ENCODE measurements at places on chromosomes 11 and 22.

- peak; percentile 29 for DNase-seq
Measured at GRCh38 chr11:288478-289397, at the start of gene PGGHG. TSS of gene PGGHG (plus strand) at chr11:289126. CDS start at chr11:289817, 691 bp downstream.

GRCh38 chr22:29004647-29005371 lies 56.8 kb downstream of the C22orf31 start:
- DNase-seq = peak; percentile 90

GRCh38 chr11:69305885-69306540 lies 12.1 kb downstream of the MYEOV start:
- no peak for DNase-seq

DNA sequence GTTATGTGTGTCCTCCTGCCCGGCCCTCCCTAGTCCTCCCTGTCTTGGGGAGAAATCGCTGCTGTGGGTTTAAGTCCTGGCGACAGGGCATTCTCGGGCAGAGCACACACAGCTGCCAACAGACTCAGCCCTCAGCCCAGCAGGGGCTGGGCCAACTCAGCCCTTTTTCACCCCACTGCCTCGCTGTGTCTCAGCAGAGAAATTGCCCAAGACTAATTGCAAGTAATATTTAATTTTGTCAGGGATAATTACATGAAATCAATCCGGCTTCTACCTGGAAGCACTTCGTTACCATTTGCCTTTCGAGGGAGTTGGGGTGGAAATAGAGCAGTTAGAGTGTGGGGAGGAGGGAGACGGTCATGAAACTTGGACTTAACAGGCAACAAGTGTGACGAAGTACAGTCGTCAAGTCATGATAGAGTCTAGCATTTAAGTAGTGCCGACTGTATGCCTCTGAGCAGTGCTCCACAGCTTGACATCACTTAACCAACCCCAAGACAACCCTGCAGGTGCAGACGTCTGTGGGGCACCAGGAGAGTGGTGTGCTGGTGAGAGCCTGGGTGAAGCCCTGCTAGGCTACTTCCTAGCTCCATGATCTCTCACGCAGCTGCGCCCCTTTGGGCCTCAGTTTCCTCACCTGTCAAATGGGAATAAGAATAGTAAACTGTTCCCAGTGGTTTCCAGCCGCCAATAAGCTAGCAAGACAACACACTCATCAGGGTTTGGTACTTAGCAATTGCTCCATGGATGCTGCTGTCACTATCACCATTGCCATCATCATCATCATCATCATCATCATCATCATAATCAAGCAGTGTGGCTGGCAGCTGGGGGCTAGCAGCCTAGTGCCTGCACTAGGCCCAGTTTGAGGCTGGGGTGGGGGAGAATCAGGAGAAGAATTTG lies 29.2 kb downstream of the MN1 start:
- peak; percentile 32 for DNase-seq

- peak; percentile 36 for DNase-seq
Measured at GRCh38 chr11:36447947-36448346, 62.1 kb downstream of the TRAF6 start.

DNA sequence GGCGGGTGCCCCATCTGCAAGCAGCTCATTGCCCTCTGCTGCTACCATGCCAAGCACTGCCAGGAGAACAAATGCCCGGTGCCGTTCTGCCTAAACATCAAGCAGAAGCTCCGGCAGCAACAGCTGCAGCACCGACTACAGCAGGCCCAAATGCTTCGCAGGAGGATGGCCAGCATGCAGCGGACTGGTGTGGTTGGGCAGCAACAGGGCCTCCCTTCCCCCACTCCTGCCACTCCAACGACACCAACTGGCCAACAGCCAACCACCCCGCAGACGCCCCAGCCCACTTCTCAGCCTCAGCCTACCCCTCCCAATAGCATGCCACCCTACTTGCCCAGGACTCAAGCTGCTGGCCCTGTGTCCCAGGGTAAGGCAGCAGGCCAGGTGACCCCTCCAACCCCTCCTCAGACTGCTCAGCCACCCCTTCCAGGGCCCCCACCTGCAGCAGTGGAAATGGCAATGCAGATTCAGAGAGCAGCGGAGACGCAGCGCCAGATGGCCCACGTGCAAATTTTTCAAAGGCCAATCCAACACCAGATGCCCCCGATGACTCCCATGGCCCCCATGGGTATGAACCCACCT lies 28.0 kb upstream of the L3MBTL2 start:
- DNase-seq = no peak

GRCh38 chr11:73047773-73048371 lies 94.2 kb downstream of the FCHSD2 start:
- peak; percentile 58 for DNase-seq

DNA sequence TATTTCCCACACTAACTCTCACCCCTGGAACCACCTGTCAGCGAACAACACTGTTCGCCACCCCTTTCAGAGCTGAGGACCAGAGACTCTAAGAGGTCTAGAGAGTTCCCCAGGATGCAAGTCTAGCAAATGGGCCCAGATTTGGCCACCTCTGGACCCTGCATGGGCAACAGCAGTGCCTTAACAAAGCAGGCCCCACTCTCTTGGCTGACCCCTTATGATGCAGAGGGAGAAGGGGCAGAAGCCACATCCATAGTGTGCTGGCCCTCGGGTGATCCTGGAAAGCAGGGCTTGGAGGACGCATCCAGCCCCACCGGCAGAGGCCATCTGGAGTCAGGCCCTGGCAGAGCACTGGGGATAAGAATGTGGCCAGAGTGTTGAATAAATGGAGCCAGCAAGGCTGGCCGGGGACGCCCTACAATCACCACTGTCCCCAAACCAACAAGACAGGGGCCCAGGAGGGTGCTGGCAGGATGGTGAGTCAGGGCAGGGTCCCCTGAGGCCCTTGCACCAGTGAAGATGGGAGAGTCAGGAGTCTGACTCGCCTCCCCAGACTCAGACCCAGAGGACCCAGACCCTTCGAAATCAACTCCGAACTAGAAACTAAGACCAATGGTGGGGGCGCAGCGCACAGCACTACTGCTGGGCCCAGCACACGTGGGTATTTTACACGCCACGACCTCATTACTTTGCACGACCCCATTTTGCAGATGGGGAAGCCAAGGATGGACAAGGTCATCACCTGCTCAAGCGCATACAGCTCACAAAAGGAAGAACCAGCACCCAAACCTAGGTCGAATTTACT lies 6.5 kb downstream of the CSNK1E start:
- no peak for DNase-seq

GRCh38 chr11:130390071-130390758 lies 38.2 kb downstream of the ADAMTS8 start:
- peak; percentile 51 for DNase-seq

GRCh38 chr22:17980015-17980590 lies 44.3 kb downstream of the MICAL3 start:
- DNase-seq = no peak

DNA sequence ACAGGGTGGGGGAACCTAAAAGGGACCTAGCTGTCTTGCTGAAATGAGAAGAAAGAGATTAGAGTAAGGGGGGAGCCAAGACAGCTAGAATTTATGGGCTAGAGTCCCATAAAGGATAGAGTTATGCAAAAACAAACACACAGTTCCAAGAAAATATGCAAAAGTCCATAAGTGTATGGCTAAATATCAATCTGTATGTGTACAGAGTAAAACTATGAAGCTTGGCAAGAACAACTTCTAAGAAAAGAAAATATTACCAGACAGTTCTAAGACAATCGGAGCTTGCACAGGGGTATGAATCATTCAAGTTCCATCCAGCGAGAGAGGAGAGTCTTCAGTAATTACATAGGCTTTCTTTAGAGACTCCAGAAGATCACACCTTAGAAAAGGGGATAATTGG lies 41.8 kb downstream of the GDPD4 start:
- DNase-seq = no peak

DNA sequence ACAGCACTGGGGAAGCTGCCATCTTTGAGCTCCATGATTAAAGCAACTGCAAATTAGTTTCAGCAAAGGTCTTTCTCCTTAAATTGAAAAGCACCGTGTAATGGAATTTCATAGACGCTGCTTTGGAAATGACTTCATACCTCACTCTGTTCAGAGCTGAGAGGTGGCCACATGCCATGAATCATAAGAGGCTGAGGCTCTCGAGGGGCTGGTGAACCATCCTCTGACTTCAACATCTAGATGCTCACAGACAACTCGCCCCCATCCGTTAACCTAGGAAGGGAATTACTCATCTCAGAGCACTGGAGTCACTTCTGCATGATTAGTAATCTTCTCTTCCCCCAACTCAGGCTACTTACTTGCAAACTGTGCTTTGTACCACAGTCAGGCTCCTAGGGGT lies 122.3 kb downstream of the RCN1 start:
- DNase-seq = no peak

DNA sequence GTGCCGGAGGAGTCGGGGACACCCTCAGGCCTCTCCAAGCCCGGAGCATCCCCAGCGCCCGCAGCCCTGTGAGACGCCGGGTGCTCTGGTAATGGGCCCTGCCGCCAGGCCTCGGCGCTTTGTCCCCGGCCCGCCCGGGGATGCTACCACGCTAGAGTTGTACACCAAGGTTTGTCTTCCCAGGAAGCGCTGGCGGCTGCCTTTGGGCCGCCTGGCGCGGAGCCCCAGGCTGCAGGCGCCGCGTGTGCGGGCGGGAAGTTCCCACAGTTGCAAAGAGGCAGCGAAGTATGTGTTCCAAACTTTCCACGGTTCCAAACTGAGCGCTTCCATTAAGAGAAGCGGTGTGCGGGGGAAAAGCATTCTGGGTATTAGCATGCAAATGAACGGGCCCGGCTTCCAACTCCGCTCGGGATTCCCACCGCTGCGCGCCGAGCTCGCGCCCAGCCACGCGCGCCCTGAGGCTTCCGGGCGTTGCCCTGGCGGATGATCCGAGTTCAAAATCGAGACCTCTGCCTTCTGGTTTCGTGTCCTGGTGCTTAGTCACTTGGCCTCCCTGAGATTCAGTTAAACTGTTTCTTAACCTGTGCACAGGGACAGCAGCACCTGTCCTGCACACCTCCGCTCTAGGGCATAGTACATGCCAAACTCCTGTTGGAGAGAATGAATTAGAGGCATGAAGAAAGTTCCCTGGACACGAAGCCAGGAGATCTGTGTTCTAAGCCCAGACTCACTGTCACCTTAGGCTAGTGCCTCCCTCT lies 1.3 kb upstream of the PATZ1 start:
- DNase-seq = peak; percentile 46

GRCh38 chr11:59616396-59616982 lies 915 bp upstream of the OSBP start:
- DNase-seq = no peak

- DNase-seq = no peak
Measured at GRCh38 chr11:100555931-100556330, 131.2 kb upstream of the ARHGAP42 start.

DNA sequence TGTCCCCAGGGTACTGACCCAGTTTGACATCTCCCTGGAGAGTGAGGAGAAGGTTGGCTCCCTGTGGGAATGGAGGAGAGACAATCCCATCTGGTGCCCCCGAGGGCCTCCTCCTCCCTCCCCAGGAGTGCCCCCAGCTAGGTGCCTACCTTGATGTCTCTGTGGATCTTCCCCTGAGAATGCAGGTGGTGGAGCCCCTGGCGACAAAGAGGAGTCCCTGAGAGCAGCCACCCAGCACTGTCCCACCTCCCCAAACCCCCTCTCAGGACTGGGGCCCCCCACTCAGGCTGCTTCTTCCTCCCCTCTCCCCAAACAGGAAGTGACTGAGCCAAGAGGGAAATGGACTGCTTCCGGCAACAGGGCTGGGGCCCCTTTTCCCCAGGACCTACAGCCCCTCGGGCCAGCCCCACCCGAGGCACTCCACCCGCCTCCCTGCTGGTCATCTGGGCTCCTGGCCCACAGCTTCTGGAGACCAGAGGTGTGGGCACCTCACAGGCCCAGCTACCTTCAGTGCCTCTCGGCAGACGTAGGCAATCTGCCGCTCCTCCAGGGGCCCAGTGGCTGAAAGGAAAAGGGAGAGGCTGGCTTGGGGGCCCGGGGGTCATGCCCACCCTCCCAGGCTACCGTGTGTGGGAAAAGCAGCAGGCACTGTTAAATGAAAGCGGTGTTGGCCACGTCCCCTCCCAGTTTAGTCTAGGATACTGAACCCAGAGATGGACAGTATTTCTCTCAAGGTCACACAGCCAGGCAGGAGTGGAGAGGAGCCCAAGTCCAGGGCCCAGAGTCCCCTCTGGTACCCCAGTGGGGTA lies 1.2 kb downstream of the MAP4K2 start:
- no peak for DNase-seq

DNA sequence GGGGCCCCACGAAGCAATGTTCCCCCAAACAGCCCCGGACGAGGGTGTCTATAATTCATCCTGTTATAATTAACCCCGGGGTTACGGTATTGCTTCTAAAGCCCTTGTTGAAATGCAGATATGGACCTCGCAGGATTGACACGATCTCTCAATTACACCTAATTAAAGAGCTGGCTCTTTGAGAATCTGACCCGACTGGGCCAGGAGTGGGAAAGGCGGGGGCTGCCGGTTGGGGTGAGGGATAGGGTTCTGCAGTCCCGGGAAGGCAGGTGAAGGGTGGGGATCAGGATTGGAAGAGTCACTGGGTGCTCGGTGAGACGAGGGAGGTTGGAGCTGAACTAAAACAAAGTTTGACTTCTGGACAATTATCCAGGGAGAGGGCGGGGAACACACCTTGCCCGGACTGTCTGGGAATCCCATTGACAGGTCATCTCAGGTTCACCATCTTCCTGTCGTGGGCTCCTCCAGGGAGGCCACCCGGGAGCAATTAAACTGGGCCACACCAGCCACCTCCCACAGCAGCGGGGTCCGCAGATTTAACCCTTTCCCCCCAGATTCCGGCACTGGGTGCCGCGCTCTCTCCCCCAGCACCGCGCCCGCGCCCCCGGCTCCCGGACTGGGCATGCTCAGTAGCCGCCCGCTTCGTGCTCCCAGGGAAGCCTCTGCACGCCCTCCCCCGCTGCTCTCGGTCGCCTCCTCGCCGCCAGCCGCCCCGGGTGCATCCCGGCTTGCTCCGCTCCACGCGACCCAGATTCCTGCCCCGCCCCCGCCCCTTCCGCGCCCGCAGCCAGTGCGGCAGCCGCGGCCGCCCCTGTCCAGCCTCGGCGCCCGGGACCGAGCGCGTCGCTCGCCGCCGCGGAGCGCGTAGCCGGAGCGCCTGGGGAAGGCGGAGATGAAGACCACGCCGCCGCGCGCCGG lies at the start of gene ELMOD1:
Gene ELMOD1 (plus strand): TSS at position 688 of the 918 bp plus-strand sequence. CDS start 27,043 bp downstream, outside the sequence.
- DNase-seq = peak; percentile 45

DNA sequence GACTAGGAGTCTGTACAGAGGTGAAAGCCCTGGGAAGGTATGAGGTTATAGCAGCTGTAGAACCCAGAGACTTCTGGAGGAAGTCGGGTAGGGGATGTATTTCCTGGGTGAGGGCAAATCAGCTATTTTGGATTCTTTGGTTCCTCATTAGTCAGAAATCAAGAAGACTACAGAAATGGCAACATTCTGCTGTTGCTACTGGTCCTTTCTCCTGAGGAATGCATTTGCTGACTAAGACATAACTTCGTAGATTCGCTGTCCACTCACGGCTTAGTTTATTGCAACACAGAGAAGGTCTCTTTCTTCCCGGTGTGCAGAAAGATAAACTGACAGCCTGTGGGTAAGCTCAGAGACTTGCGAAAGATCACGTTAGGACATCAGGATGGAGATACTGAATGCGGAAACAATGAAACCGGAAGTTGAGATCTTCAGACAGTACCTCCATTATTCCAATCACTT lies 25.3 kb upstream of the SESN3 start:
- DNase-seq = no peak

- DNase-seq = no peak
Measured at GRCh38 chr22:35686298-35686697, 31.4 kb upstream of the APOL5 start.

GRCh38 chr11:134469627-134470026 lies 57.6 kb upstream of the B3GAT1 start:
- DNase-seq = peak; percentile 5

- DNase-seq = no peak
Measured at GRCh38 chr22:46965555-46966494, 203.4 kb downstream of the TBC1D22A start.

Measured in NCI-H1417 (cell line).